Stomach (tissue), 19 donors: ENCODE measurements at places on chromosomes 7 and 10.

DNA sequence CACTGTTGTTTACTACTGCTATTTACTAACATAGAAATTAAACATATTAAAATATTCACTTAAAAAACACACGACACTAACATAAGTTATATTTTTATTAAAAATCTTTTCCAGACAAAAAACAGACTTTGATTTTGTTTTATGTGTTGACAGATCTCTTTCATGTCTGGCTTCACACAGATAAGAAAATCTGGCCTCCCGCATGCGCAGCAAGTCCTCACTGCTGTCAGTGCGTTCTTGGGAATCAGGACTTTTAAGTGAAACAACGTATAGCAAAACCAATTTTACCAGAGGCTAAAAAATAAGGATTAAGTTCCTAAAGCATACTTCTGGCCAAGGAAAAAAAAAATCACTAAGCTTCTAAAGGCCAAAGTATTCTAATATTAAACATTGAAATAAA lies 1.2 kb upstream of the IDI1 start:
- H3K4me1 ChIP-seq, result peaks cover 77% of the 10 kb centered on the region
- peak overlapping the region; percentile 99 for H3K27ac ChIP-seq
- H3K27me3 ChIP-seq, result no peaks in the 10 kb centered on the region
- H3K36me3 ChIP-seq, result peaks cover 29% of the 10 kb centered on the region
- peak; percentile 51 for DNase-seq
- H3K4me3 ChIP-seq, result peak overlapping the region; percentile 72

DNA sequence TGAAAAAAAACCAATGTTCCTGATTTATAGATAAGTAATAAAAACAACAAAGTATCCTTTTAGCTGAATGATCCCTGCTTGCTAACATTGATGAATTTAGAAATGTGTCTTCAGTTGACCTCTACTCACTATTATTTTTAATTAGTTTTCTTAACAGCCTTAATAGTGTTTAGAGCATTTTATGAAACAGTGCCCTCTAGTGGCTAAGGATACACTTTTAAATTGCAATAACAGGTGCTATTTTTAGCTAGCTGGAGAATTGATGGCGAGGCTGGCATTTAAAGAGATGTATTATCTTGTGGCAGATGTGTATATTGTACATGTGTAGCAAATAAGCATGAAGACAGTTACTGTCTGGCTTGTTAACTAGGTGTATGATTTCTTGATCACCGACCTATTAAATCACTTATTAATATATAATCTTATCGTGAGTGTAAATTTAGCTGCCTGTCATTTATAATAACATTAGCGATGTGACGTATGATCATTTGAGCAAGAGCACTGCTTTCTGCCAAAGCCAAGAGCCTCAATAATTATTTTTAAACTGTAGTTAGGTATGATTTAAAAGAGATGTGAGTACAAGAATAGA lies 451.9 kb downstream of the DPP6 start:
- no peak overlapping the region for H3K4me3 ChIP-seq
- no peaks in the 10 kb centered on the region for H3K27me3 ChIP-seq

DNA sequence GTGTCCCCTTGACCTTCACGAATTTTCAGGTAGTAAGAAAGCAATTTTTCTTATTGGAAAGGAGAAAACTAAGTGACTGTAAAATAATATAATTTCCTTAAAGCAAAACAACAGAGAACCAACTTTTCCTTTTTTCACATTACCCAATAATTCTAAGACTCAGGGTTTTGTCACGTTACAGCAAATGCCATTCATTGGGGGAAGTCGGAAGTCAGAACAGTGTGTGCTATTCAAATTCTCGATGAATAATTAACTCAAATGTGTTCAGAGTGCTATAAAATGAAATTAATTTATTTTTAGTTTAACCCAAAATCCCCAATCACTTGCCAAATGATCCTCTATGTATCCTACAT lies 40.0 kb downstream of the DIP2C start:
- DNase-seq, result no peak
- H3K4me1 ChIP-seq, result peaks cover 48% of the 10 kb centered on the region
- H3K4me3 ChIP-seq, result peak overlapping the region; percentile 32
- peaks cover 5% of the 10 kb centered on the region for H3K36me3 ChIP-seq
- H3K27me3 ChIP-seq, result no peaks in the 10 kb centered on the region

DNA sequence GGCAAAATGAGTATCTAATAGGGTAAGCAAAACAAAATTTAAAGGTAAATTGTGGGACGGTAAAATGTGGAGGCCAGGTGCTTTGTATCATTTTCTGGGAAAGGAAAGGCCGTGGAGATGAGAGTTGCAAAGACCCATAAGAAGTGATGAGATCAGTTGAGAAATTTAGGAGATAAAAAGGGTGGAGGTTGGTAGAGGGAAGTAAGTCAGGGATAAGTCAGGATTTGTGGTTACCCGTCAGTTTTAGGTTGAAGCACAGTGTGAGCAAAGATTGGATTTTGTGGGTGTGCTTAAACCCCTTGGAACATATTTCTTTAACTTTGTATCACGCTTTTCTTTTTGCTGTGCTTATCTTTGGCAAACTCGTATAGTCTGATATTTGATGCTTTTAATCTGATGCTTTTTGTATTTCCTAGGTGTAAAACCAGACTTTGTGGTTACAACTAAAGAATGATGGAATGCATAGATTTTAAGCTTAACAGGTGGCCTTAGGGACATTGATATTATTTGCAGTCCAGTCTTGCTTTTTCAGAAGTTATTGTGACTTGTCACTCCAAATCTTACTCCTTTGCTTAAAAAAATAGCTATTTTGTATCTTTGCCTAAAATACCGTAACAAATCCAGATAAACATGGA lies 1.2 kb downstream of the BTRC start:
- H3K27ac ChIP-seq, result peak overlapping the region; percentile 93
- H3K27me3 ChIP-seq, result no peaks in the 10 kb centered on the region
- DNase-seq, result no peak
- H3K4me1 ChIP-seq, result peaks cover 40% of the 10 kb centered on the region
- peak overlapping the region; percentile 95 for H3K4me3 ChIP-seq

GRCh38 chr7:117072620-117073118 lies 119.4 kb downstream of the ST7 start:
- H3K27ac ChIP-seq, result peak overlapping the region; percentile 64
- H3K4me3 ChIP-seq, result no peak overlapping the region
- no peaks in the 10 kb centered on the region for H3K27me3 ChIP-seq

DNA sequence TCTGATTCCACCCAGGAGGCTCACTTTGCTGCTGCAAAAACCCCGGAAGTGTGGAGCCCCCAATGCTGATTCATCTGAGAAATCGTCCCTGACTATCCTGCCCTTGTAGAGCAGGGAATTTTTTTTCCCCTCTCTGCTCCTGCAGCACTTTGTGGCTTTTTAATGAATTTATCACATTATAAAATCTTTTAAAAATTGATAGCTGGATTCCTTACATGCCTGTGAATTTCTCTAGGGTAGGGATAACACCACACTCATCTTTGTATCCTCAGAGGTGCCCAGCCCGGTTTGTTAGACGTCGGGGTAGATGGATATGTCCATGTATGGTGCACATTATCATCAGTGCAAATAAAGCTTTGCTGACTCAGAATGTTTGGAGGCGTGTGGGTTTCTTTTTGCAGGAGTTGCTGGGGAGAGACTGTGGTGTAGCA lies 185.7 kb downstream of the STK31 start:
- no peak overlapping the region for H3K27ac ChIP-seq
- no peaks in the 10 kb centered on the region for H3K36me3 ChIP-seq
- peaks cover 4% of the 10 kb centered on the region for H3K4me1 ChIP-seq
